PC-9 (cell line): ENCODE measurements at places on chromosomes 2 and 18.

DNA sequence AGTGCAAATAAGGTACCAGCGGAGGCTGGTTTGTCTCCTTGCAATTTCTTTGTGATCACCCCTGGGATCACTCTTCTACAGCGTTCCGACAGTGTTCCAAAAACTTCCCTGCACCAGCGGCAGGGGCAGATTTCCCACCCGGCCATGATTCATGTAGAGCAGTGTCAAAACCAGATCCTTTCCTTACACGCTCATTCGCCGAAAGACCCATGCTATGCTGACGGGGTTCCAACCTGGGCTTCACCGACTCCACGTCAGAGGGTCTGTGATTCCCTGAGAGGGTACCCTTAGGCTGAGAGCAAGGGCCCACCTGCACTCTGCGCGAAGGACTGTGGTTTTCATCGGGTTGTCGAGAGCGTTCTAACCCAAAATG is 423 bp upstream of the TTC27 start:
- no peak for DNase-seq

GRCh38 chr18:32373995-32374394 is 96.7 kb downstream of the GAREM1 start:
- peak; percentile 32 for DNase-seq

DNA sequence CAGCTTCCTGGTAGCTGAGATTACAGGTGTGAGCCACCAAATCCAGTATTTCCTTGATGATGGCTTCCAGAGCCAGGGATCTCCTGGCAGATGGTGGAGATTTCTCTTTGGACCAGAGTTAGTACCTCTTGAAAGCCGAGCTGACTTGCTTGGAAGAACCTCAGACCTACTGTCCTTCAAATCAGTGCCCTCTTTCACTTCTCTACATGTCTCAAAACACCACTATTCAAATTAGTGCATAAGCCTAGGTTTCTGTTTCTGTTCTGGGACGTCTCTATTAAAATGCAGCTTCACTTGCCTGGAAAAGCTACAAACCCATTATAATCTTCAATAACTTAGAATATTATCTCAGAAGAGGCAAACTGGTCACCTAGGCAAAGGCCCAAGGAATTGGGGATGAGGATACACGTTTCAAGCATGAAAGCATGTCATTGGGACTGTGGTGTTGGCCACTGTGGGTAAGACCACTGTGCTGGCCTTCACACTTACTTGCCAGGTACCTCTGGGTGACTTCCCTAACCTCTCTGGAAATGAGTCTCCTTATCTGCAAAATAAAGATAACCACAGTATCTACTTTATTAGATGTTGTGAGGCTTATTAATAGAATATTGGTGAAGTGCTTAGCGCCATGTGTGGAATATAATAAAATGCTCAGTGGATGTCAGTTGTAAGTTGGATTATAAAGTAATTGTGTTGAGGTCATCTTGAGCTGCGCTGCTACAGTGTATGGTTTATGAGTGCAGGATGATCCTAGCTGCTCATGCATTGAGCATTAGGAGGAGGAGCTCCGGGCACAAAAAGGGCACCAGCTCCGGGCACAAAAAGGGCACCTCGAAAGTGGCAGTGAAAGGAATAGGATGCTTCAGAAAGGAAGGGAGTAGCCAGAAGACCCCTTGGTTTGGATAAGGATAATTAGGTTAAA is 84.5 kb downstream of the DOCK10 start:
- no peak for DNase-seq

- no peak for DNase-seq
These were observed 28.4 kb downstream of the BOLA3 start for GRCh38 chr2:74119339-74119738.

DNA sequence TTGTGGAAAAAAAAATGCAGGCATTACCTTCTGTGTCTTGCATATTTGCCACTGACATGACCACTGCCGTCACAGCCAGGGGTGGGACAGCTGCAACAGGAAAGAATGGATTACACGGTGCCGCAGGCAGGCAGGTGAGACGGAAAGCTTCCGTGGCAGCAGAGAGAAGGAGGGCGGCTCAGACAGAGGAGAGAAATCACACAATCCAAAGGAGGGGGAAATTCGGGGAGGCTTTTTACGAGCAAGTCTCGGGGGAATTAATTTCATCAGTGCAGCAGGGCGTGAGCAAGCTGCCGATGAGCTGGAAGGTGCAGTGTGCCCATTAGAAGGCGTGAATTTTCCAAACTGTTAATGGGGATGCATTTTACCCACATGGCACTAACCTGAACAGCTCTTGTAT is 234.8 kb upstream of the PXDN start:
- DNase-seq, result no peak

GRCh38 chr2:105809097-105809473 is 64.4 kb downstream of the NCK2 start:
- DNase-seq, result no peak

GRCh38 chr2:112137516-112138158 is 548 bp upstream of the FBLN7 start:
- DNase-seq, result no peak

DNA sequence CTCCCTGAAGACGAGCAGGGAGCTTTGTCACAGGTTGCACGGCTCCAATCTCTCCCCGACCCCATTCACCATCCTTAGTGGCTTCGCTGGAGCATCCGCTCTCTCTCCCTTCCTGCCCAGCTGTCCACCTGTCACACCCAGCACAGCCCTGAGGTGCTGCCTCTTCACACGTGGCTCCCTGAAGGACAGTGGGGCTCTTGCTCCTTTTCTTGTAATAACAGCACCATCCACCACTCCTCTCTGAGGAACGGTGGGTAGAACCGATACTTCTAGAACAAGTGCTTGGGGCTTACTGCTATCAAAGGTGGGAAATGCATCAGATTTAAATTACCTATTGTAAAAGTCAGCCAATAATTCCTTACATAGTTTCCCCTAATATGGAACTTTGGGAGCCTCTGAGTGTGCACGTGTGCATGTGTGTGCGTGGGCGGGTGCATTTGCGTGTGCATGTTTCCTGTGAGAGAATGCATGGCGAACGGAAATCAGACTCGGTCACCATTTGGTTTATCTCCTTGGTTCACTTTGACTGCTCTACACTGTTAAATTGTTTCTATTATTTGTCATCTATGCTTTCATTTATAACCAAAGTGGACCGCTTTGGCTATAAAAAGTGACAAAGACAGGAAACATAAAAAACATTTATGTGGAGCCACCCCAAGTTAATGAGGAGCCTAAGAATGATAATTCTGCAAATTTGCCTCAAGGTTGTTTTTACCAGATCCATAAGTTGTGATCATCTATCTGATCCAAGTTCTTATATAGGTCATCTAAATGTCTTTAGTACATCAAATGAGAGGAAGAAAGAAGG is 39.1 kb downstream of the KLHL29 start:
- no peak for DNase-seq

DNA sequence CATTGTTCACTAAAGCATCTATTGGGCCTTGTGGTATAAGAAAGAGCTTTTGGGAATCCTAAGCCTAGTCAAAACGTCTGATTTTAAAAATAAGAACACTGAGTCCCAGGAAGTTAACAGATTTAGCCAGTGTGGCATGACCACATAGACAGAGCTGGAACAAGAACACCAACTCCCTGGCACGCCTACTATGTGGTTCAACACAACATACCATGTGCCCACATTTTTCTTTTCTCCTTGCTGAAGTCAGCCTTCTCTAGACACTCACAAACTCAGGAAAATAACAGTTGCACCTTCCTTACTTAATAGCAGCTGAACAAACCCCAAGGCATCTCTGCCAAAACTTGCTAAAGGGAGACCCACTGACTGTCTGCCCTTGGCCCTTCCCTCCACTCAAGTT is 124.8 kb downstream of the C1D start:
- no peak for DNase-seq

- no peak for DNase-seq
These were observed 110.2 kb downstream of the APOB start for GRCh38 chr2:20933714-20934113.

GRCh38 chr2:38806015-38806732 is 28.2 kb downstream of the GEMIN6 start:
- DNase-seq, result no peak

DNA sequence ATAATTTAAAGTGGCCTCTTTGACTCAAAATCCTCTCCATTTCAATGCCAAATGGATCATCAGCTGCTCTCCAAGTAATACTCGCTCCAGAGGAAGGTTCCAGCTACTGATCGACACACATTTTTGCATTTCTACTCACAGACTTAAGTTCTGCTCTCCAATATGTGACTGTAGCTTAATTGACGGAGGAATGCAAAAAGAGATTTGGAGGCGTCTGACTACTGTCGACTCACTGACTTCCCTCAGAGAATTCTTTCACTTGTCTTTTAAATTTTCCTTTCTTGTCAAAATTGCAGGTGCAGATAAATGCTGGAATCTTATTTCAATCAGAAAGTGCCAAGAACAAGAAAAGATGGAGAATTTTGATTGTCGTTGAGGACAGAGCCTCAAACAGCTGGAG is 84.1 kb upstream of the PAPOLG start:
- DNase-seq, result no peak

DNA sequence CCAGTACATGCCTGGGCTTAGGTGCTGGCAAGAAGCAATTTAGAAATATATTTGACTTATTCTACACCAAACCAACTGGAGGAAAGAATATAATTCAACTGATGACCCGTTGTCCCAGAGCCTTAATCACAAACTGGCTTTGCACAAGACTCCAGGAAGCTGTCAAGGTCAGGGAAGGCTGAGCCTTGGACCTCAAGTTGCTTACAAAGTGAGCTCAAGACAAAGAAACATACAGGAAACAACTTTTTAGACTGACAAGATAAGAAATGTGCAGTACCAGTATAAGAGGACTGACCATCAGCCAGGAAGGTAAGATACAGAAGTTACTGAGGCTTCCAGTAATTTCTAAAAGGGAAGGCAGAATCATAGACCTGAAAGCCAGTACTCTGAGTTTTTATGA is 35.0 kb upstream of the GPR55 start:
- DNase-seq, result no peak

- no peak for DNase-seq
These were observed 8.0 kb downstream of the ZEB2 start for GRCh38 chr2:144511937-144512336.

- no peak for DNase-seq
These were observed 735.5 kb downstream of the CBLN2 start for GRCh38 chr18:71808616-71809015.

DNA sequence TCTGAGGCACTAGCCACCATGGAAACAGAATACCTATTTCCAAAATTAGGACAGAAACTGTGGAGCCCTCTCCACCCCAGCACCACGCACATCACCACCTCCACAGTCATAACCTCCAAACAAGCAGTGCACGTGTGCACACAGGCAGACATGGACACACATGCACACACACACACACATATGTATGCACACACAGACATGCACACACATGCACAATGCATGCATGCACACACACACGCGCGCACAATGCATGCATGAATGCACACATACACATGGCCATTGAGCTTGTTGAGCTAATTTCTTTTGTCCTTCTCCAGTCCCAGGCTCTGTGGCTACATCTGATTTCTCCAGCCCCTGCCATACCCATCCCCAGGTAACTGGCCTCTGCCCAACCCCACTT is 161.6 kb upstream of the EPB41L3 start:
- DNase-seq, result no peak

DNA sequence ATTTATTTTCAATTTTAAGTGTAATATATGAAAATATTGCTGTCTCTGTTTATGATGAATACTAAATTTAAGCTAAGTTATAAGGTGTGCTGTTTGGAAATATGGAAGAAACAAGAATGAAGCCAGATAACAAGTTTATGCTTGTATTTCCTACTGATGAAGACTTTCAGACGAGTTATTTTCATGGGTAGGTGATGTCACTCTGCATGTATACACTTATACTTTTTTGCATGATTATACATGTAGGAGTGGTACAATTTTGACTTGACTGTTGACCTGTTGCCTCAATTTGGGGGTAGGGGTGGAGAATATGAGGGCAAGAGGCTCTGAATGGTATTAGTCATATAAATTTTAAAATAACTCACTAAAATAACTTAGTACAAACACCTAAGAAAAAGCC is 133.7 kb downstream of the HAUS1 start:
- no peak for DNase-seq

DNA sequence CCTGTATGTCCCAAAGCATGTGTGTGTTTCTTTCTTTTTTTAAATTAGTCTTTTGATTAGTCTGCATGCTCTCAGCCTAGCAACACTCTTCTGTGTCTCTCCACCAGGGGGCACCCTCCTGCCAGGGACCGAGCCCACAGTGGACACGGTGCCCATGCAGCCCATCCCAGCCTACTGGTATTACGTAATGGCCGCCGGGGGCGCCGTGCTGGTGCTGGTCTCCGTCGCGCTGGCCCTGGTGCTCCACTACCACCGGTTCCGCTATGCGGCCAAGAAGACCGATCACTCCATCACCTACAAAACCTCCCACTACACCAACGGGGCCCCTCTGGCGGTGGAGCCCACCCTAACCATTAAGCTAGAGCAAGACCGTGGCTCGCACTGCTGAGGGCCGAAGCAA is 93.8 kb downstream of the NRP2 start:
- DNase-seq, result no peak

GRCh38 chr2:157184161-157184895 is 73.2 kb upstream of the GALNT5 start:
- DNase-seq, result no peak

DNA sequence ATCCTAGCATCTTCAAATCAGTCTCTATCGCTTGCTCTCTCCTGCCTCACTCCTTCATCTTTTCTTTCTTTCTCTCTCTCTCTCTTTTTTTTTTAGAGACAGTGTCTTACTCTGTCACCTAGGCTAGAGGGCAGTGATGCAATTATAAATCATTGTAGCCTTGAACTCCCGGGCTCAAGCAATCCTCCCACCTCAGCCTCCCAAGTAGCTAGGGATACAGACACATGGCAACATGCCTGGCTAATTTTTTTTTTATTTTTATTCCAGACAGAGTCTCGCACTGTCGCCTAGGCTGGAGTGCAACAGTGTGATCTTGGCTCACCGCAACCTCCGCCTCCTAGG is 10.6 kb upstream of the SLC66A3 start:
- DNase-seq, result no peak

GRCh38 chr18:4797002-4797685 is 342.0 kb upstream of the DLGAP1 start:
- DNase-seq, result no peak

- no peak for DNase-seq
These were observed 2.0 kb upstream of the AQP4 start for GRCh38 chr18:26867471-26867870.

GRCh38 chr18:67969458-67969857 is 452.9 kb upstream of the DSEL start:
- no peak for DNase-seq

DNA sequence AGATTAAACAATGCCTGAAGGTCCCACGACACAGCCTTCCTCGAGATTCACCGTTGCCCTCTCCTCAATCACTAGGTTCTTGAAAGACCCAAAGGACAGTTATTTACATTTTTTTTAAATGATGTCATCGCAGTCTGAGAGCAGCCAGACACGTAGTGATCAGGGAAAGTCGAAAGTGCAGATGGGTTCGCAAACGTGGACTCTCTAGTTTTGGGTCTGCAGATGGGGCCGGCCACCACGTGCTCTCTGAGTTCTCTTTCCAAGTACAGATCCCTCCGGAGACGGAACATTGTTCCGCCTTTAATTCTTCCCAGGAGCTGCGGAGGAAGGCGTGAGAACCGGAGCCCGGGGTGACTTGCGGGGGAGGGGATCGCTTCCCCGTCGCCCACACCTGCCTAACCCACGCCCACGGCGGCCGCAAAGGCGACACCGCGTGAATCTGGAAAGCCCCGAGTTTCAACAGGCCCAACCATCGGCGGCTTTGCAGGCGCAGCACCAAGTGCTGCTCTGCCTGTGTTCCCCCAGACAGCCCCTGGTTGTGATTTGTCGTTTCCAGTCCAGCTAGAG is 54.3 kb downstream of the PKDCC start:
- DNase-seq, result peak; percentile 54
